ENCODE measurements at places on chromosomes 7 and 10.

DNA sequence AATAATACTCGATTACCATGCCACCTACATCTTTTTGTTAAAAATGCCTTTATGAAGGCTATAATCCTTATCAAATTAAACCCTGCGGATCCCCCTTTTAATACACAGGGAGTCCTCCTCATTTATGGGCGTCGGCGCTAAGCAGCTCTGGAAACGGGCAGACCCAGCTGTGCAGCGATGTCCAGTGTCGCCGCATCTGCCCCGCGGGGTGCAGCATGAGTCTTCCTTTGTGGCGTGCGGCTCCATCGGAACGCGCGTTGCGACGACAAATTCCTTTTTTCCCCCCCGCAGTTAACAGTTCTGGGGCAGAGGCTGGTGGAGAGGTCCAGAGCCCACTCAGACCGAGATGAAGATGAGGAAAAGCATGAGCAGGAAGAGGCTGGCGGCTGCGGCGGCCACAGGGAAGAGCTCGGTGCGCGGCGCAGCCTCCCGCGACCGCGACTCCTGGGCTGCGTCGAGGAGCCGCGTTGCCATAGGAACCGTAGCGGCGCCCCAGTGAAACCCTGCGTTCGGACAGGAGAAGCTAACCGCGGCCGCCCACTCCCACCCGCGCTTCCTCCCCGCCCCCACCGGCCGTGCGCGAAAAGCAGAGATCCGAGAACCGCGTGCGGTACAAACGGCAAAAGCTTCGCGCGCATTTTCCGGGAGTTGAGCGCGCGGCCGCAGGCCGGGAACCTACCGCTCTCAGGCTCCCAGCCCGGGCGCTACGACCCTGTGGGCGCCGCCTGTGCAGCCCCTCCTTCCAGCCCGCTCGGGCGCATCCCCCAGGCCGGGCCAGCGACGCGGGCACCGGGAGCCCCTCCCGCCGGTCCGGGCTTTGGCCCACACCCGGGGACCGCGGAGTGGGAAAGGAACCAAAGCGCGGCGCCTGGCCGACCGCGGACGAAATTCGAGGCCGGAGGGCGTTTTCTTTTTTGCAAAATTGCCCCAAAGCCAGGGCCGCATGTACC lies 130.6 kb downstream of the SPAG6 start:
- peak; percentile 15 for DNase-seq

DNA sequence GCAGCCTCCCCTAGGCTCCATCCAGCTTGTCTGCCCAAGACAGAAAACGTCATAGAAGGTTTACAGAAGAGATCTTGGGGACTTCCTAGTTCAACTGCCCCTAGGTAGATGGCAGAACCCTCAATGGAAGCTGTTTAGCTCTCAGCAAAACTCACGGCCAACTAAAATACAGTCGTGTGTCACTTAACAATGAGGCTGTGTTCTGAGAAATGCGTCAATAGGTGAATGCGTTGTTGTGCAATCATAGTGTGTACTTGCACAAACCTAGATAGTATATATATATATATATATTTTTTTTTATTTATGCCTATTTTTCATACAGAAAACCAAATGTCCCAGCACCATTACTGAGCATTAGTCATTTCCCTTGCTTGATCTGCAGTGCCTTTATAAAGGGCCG lies 100.4 kb upstream of the SH2B2 start:
- DNase-seq: no peak

GRCh38 chr10:29636178-29636577 lies 1.4 kb upstream of the SVIL start:
- DNase-seq: peak; percentile 74

DNA sequence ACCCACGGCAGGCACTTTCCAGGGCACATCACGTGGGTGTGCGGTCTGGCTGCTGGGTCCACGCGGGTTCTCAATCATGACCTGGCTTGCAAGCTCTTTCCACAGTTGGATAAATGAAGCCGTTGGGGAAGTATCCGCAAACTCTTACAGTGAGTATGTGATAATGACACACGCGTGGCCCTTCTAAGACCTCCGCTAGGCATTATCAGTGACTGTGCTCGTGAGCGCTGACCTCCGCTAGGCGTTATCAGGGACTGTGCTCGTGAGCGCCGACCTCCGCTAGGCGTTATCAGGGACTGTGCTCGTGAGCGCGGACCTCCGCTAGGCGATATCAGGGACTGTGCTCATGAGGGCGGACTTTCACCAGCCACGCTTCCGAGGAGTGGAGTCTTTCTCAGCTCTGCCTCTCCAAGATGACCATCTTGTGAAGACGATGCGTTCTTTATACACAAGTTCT lies 107.0 kb downstream of the WDR37 start:
- no peak for DNase-seq

GRCh38 chr7:141417506-141417905 lies 133.7 kb upstream of the AGK start:
- no peak for DNase-seq

GRCh38 chr7:86956567-86956966 lies 102.9 kb downstream of the ELAPOR2 start:
- no peak for DNase-seq

- peak; percentile 60 for DNase-seq
Observed at GRCh38 chr7:116236020-116236630, 25.8 kb downstream of the TES start.

DNA sequence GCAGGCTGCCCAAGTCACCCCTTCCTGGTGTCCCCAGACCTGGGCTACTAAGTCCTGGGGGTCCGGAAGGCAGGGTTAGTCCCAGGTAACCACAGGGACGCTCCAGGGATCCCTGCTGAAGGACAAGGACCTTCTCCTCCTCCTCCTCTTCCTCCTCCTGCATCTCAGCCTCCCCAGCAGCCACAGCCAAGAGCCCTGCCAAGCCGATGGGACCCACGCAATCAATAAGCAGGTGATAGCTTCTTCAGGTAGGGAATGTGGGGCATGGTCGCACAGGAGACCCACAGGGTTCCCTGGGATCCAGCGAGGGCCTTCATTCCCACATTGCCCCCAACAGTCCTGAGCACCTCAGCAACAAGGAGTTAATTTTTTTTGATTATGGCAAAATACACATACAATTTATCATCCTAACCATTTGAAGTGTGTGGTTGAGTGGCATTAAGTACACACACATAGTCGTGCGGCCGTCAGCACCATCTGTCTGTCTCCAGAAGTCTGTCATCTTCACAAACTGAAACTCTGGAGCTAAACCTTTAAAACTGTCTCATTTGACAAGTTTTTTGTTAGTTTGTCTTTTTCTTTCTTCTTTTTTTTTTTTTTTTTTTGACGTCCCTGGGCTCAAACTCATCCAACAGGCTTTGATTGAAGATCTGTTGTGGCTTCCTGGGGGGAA lies 12.1 kb downstream of the CRYGN start:
- DNase-seq: no peak

- DNase-seq: peak; percentile 75
Observed at GRCh38 chr7:41858201-41858600, 155.3 kb upstream of the INHBA start.

GRCh38 chr10:58184120-58184670 lies 83.5 kb downstream of the IPMK start:
- no peak for DNase-seq

DNA sequence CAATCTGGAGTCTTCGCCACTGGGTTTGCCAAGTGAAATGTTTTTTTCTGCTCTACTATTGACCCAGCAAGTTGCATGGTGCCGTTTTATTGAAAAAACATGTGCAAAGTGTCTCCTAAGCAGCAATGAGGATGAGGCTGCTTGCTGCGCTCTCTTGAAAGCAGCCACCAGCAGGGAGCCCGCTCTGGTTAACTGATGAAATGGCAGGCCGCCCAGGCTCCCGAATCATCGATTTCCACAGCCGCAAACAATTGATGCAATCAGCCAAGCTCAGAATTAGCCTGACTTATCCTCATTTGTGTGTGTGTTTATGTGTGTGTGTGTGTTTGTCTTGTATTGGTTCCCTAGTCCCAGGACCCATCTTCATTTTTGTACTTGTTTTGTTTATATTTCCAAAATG lies 22.2 kb upstream of the LYZL1 start:
- peak; percentile 42 for DNase-seq

DNA sequence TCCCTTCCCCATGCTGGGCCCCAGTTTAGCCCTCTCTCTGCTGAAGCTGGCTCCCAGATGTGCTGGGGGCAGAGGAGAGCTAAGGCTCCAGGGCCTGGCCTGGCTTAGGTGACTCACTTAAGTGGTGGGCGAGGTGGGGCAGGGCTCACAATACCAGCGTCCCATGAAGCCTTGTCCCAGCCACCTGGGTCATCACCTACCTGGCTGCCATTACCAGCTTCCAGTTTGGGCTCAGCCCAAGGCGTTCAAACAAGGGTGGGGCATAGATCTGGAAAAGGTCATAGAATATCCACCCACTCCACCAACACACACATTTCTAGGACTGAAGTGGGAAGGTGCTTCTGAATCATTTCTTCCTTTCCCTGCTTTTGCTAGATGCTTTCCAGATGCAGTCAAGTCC lies 8.3 kb downstream of the KAZALD1 start:
- no peak for DNase-seq

DNA sequence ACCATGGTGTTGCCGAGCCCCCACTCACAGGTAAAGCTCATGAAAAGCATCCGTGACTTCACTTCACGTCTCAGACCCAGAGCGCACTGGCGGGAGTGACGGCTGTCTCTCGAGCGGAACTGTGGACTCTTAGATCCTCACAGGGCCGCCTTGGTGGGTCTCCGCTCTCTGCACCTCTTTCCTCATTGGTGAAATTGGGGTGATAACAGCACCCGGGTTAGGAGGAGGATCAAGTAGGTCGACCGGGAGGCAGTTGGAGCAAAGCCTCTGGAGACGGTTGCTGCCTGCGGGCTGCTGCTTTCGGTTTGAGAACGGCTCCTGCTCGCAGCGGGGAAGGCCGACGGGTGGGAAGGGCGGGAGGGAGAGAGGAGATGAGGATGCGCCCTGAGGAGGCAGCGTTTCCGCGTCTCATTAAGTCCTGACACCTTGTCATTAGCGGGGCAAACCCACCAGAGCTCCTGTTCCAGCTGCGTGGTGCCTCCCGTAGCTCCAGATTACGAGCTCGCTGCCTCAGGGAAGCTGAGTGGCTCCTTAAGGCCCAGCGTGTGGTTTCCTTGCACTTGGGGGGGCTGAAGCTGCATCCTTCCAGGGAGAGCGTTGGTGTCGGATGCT lies 51.9 kb upstream of the CFAP46 start:
- DNase-seq: no peak

DNA sequence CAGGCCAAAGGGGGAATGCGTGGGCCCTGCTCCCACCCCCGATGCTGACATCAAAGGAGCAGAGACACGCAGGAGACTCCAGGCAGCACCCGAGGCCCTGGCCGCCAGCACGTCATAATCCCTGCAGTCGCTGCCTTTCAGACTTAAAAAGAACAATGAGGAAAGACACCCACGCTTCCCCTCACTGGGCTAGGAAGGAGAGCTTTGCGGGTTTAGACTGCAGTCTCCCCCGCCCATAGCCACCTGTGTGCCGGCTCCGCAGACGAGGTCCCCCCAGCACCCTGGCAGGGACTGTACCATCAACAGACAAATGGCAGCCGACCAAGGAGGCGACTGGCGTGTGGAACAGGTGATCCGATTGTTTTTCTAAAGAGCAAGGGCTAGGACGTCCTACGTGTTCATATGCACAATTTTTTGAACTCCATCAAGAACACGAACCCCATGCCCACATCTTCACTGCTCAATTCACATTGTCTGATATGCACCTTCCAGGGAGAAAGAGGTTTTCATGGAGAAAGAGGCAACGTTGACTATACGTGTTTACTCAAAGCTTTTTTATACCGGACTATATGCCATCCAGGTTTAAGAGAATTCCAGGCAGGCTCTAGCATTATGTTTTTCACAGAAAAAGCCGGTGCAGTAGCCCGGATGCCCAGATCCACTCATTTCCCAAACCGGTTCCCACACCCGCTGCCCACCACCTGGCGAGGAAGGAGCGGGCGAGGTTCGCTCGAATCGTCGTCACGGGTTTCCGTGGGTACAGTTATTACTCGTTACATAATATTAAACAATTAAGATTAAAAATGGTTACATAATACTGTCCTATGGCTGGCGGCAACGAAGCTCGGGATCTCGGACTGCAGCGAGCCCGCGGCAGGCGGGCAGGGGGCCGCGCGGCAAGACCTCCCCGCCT lies 1.1 kb downstream of the GRB10 start:
- DNase-seq: no peak

DNA sequence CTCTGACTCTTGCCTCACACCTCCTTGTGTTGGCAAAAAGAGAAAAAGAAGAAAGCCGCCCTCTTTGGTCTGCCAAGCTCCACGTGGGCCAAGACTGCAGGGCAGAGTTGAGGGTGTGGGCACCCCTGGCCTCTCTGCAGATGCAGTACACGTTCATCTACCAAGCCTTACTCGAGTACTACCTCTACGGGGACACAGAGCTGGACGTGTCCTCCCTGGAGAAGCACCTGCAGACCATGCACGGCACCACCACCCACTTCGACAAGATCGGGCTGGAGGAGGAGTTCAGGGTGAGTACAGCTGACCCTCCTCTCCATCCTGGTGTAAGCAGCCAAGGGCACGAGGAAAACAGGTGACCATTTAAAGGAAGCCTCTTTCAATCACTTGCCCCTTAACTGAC lies 56.1 kb downstream of the MKI67 start:
- no peak for DNase-seq

- peak; percentile 67 for DNase-seq
Observed at GRCh38 chr10:61888744-61889143, 12.8 kb upstream of the ARID5B start.

DNA sequence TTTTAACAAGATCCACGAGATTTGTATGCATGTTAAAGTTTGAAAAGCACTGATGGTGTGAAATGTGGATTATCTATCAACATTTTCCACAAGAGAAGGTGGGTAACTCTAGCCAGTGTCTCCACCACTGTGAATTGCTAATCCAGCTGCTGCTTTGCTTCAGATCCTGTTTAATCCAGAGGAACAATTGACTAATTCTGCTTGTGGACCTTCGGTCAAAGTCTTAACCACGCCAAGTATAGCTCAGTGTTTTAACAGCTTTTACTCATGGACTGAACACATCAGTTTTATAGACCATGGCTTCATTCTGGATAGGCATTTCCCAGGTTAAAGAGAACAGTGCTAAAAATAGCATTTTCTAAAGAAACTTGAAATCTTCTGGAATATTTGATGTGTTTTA lies 23.5 kb downstream of the ADK start:
- DNase-seq: no peak

GRCh38 chr10:33355274-33355673 lies 20.8 kb upstream of the NRP1 start:
- no peak for DNase-seq

- DNase-seq: no peak
Observed at GRCh38 chr7:6621195-6622133, 6.1 kb downstream of the ZNF853 start.

- DNase-seq: no peak
Observed at GRCh38 chr10:79046741-79047583, 21.8 kb upstream of the ZMIZ1 start.

- no peak for DNase-seq
Observed at GRCh38 chr10:13115832-13116803, 16.2 kb downstream of the OPTN start.

- DNase-seq: no peak
Observed at GRCh38 chr10:97185326-97186058, at the start of gene SLIT1. SLIT1 (minus strand) TSS chr10:97185959; CDS start chr10:97185674, 285 bp downstream.

DNA sequence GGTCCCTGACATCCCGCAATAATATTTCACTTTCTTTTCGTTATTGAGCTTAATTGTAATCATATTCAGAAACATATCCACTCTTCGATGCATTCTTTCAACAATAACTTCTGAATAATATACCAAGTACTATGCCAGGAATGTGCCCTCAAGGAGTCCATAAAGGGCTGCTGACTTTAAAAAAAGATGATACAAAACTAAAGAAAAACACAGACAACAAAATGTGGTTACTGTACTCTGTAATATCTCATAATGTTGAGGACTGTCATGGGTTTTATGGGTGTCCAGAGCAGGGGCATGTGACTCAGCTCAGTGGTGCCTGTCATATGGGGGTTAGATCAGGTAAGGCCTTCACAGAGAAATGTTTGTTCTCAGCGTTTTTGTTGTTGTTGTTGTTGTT lies 73.7 kb downstream of the ARL4A start:
- no peak for DNase-seq

Measured in fibroblast of skin of right biceps (primary cell).